ENCODE measurements at places on chromosomes 5 and 9.

DNA sequence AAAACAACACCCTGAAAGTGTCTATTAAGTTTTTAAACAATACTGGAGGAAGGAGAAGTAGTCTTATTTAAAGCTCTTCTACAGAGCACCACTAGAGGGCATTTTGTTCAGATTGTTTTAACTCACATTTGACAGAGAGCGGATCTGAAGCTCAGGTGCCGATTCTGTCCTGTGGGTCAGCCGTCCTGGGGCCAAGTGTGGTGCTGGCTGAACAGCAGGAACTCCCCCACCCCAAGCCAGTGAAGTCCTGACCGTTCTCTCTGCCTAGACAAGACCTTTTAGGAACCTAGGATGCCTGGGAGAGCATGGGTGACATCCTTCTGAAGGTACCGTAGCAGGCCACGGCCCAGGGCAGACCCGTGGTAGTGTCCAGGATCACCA lies 3.9 kb downstream of the EXOC3 start:
- DNase-seq, result peak; percentile 15

GRCh38 chr9:34665067-34665380 lies 2.6 kb upstream of the CCL27 start:
- DNase-seq, result no peak

DNA sequence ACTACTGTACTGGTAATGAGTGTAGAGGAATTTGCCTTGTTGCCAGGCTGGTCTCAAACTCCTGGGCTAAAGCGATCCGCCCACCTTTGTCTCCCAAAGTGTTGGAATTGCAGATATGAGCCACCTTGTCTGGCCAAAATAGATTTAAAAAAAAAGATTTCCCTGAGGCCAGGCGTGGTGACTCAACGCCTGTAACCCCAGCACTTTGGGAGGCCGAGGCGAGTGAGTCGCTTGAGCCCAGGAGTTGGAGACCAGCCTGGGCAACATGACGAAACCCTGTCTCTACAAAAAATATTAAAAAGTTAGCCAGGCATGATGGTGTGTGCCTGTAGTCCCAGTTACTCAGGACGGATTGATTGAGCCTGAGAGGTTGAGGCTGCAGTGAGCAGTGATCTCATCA lies 62.5 kb downstream of the IPO11 start:
- no peak for DNase-seq

DNA sequence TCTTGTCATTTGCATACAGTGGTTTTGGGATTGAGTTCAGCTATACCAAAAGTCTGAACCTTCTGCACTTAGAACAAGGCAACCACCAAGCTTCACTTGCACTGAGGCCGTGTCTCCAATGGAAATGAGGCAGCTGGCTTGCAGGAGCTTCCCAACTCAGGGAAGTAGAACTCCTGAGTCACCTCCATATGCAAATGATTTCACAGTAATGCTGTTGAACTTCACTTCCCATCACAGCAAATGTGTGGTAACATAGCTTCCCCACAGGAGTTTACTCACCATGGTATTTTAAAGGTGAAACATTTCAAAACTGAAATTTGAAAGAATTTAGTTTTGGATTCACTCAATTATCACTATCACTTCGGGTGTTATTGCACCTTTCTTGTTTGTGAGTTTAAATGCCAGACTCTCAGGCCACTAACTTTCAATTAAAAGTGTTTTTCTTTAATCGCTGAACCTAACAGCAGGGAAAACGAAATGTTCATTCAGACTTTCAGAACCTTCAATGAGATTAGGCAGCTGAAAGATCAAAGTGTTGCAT lies 9.0 kb downstream of the CD274 start:
- DNase-seq, result no peak

DNA sequence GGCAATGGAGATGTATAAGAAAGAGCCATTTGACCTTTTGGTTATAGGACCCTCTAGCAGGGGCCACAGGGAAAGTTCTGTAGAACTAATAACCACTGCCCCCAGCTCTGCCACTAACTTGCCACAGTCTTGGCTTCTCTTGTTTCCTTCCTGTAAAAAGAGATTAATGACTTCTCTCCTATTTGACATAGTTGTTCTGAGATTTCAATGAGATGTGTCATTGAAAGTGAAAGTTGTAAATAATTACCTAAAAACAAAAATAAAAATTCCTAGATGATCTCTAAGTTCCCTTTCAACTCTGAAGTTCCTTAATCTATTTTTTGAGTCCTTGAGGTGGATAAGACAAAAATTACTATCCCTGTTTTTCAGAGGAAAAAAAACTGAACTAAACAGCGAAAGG lies 1.4 kb upstream of the KIF12 start:
- DNase-seq, result no peak

GRCh38 chr5:13662626-13663025 lies 281.9 kb downstream of the DNAH5 start:
- DNase-seq, result no peak

GRCh38 chr9:131669269-131670157 lies 70.4 kb downstream of the RAPGEF1 start:
- DNase-seq, result no peak

DNA sequence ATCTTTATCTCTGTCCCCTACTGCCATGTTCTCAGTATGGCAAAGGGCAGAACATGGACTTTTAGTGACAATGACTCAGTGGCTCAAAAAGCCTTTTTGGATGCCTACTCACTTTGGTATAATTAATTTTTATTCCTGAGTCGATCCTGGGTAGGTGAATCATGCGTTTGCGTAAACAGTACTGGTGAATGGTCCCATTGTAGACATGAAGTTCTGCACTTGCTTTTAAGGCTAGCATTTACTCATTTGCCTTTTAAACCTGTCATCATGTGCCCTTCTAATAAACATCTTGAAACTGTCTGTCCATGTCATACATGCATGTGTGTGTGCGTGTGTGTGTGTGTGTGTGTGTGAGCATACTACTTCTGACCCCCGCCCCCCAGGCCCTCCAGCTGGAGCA lies 223.0 kb downstream of the AUH start:
- DNase-seq, result no peak

DNA sequence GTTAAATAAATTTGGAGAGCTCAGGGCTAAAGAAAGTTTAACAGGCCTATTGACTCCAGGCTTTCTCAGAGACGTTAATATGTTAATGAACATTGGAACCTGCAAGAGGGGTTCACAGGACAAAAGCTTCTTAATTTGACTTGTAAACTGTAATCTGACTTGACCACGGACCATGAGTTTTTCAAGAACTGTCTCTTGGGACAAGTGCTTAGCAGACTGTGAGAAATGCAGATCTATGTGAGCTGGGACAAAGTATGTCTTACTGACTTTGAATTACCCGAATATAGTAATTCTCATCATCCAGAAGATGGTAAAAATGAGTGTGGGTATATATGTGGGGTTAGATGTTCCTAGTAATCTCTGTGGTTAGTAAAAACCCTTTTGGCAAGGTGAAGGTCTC lies 186.6 kb downstream of the ATP10B start:
- DNase-seq, result no peak

DNA sequence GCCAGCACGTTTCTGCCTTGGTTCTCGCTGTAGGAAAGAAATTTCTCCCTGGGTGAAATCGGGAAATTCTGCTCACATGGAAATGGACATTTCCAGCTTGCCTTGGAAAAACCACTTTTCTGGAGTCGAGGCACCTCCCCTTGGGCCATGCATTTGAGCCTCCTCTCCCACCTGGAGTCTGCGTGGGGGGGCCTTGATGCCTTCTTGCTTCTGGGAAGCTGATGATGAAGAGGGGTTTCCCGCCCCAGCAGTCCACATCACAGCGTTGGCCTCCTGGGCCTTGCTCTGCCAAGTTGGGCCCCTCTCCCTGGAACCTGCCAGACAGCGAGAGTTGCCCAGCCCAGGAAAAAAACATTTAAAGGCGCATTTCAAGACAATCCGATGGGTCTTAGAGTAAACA lies 1.8 kb upstream of the ASB6 start:
- DNase-seq, result no peak

DNA sequence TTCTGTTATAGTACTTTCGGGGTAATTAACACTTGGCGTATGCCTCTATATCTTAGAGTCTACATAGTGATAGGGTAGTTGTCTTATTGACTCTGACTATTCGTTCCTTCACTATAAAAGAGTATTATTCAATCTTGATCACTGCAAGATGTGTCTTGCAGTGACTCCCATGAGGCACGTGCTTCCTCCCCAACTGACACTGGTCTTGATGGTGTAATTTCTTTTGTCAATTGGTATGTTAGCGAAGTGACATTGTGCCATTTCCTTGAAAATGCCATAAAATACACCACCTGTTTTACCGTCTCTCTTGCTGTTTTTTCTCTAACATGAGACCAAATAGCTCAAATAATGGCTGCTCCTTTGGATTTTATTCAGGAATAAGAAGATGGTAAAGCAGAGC lies 1314.1 kb upstream of the CDH6 start:
- DNase-seq, result no peak

- no peak for DNase-seq
These were observed 170.1 kb downstream of the KDM4C start for GRCh38 chr9:6927838-6928237.

GRCh38 chr9:99488131-99489059 lies 266.3 kb downstream of the SEC61B start:
- DNase-seq, result no peak

- no peak for DNase-seq
These were observed 19.1 kb downstream of the PTGS1 start for GRCh38 chr9:122389799-122390481.

DNA sequence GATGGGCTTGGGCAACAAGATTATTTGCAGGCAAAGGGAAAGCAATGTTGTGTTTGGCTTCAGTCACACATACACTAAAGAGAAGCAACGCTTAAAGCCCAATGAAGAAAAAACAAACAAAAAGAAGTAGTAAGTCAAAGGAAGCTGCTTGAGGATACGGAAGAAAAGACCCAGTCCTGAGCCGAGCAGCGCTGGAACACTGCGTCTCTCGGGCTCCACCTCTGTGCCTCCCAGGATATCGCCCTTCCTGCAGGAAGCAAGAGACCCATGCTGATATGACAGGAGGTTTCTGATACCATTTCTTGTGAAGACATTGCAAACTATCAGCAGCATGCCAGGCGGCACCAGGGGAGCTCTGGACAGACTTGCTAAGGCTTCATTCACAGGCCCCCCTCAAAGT lies 9.9 kb downstream of the GNAQ start:
- DNase-seq, result no peak

DNA sequence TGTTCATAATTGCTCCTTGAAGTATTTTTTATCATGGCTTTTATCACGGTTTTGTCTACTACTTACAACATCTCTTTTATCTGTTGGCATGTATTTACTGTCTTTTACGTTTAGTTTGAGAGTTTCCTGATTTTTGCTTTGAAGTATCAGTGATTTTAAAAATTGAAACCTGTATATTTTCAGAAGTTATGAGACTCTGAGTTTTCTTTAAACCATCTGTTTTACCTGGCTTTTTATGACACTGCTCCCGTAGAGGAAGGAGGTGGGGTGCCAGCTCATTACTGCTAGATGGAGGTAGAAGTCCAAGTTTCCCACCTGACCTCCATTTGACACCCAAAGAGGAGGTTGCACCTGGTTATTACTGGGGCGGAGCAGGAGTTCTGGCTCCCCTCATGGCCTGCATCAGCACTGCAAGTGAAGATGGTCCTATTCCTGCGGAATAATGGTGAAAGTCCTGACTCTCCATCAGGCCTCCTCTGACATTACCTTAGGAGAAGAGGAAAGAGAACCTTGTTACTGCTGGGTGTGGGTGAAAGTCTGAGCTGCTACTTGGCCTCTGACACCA lies 10.0 kb upstream of the ZNF131 start:
- no peak for DNase-seq

GRCh38 chr5:151086905-151087360 lies 6.1 kb upstream of the TNIP1 start:
- DNase-seq, result no peak

GRCh38 chr9:4225291-4226028 lies 74.4 kb downstream of the GLIS3 start:
- DNase-seq, result no peak

DNA sequence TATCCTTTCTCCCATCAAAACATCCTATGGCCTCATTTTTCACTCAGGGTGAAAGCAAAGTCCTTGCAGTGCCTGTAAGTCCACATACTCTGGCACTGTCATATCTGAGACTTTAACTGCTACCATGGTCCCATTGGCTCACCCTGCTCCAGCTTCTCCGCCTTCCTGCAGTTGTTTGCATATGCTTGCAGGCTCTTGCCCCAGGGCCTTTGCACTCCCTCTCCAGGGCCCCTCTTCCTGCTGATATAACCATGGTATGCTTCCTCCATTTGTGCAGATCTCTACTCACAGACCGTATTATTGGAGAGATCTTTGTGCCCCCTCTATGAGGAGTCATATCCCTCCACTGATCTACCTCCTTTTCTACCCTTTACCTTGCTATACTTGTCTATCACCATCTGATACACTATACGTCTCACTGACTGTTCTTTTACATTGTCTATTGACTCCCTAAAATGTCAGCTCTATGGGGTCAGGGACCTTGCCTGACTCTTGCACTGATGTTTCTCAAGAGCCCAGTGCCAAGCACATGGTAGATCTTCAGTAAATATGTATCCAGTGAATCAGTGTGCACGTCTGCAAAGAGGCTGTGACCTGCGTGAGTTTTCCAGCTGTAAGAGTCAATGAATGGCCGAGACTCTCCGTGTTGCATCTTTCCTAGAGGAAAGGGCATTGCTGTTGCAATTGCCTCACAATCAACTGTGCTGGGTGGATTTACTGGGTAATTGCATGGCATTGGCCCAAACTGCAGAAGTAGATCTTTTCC lies 81.7 kb upstream of the CPEB4 start:
- DNase-seq, result no peak

DNA sequence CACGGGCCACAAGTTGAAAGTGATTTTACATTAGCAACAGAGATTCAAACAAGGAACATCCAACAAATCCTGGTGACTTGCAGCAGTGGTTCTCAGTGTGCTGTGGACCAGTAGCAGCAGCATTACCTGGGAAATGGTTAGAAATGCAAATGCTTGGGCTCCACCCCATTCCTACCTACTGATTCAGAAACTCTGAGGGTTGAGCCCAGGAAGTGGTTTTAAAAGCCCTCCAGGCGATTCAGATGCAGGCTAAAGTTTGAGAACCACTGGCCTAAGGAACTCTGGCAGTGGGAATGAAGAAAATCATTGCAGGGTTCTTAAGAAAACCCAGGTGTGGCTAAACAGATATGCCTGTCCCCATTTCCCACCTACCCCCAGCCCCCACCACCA lies 398.8 kb downstream of the ENC1 start:
- no peak for DNase-seq

- no peak for DNase-seq
These were observed 9.9 kb upstream of the SPARC start for GRCh38 chr5:151696470-151697061.

GRCh38 chr9:92612816-92613215 lies 57.1 kb downstream of the IPPK start:
- DNase-seq, result no peak

GRCh38 chr5:30596495-30597064 lies 596.9 kb upstream of the CDH6 start:
- no peak for DNase-seq

DNA sequence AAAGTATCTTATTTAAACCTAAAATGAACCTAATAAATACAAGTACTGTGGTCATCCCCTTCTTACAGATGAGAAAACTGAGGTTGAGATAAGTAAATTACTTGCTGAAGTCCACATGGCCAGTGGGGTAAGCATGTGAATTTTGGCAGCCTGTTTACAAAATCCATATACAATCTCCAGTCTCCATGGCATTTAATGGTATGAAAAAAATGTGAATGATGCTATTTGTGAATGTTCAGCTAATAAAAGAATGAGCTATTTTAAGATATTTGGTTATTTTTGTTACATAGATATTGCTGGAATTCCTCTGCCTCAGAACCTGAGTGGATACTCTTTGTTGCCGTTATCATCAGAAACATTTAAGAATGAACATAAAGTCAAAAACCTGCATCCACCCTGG lies 19.3 kb upstream of the GPR150 start:
- no peak for DNase-seq

- DNase-seq, result no peak
These were observed 267.7 kb upstream of the SMARCA2 start for GRCh38 chr9:1747417-1747967.

- DNase-seq, result no peak
These were observed 401.2 kb downstream of the KIAA0825 start for GRCh38 chr5:94217216-94217615.
